ENCODE measurements at places on chromosomes 12 and 14.
A peak's percentile ranks its signal among the peaks of the same experiment; 100 is the strongest.

DNA sequence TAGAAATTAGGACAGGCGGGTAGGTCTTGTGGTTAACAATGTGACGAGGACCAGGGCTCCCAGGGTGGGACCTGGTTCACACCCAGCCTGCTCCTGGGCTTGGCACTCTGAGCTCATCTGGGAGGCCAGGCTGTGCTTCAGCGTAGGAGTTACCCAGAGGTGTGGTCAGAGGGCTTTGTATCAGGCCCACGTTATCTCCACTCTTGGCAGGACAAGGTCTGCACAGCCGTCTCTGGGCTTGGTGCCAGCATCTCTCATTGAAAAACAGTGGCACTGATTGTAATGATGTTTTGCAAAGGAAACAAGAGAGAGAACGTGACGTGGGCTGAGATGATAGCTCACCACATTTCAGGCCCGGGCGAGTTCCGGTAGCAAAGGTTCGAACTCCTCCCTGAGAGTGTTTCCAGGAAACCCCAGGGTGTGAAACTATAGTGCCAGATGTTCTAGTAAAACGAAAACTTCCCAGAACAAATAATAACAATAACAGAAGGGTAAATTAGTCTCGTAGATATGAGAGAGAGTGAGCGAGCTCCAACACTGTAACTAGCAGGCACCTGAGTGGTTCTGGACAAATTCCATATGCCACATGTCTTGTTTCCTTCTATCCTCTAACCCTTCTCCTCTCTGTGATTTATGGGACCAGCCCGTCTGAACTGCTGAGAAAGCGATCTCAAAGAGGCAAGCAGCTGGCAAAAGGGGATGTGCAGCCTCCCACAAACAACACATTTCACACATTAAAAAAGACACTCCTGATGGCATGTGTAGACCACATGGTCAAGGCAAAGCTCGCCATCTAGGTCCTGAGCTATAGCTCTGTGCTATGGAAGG, 227.3 kb downstream of the KTN1 start:
- peak; percentile 87 for DNase-seq

- DNase-seq = no peak
These were observed 277.6 kb upstream of the PLEKHG7 start for GRCh38 chr12:92425165-92425564.

DNA sequence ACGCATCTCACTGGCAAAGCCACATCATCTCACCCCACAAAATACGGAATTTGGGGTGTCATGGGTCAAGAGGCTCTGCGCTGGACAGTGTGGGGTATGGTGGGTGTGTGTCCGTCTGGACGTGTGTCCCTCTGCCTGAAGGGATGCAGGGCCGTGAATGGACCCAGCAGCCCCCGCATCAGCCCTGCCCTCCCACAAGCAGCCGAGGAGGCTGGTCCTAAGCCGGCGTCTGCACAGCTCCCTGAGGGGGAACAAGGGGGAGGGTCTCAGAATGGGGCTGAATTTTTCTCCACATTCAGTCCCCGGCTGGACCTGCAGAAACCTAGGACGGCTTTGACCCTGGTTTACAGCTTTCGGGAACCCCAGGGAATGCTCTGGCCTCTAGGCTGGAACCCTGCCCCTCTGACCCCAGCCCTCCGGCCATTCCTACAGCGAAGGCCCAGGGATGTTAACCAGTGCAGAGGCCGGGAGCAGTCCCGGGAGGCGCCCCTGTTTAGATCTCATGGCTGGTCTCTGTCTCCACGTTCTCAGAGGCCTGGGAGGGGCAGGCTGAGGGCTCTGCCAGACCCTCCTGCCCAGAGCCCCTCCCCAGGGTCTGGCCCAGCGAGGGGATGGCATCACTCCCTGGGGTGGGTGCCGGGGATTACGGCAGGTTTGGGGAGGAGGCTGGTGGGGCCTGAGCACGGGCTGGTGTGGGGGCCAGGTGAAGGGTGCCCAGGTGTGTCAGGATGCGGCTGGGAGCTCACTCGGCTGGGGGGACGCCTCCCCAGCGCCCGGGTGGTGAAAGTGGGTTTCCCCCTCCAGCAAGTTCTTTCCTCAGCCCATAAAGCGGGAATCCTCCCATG, 156.5 kb upstream of the C14orf180 start:
- no peak for DNase-seq

GRCh38 chr12:89693639-89694202, 14.9 kb downstream of the ATP2B1 start:
- no peak for DNase-seq

GRCh38 chr12:4809449-4810218, 89.4 kb downstream of the GALNT8 start:
- DNase-seq = peak; percentile 11

- DNase-seq = no peak
These were observed 57.2 kb upstream of the GNPNAT1 start for GRCh38 chr14:52848626-52849025.

GRCh38 chr12:41932470-41932991, 212.1 kb downstream of the GXYLT1 start:
- peak; percentile 10 for DNase-seq

DNA sequence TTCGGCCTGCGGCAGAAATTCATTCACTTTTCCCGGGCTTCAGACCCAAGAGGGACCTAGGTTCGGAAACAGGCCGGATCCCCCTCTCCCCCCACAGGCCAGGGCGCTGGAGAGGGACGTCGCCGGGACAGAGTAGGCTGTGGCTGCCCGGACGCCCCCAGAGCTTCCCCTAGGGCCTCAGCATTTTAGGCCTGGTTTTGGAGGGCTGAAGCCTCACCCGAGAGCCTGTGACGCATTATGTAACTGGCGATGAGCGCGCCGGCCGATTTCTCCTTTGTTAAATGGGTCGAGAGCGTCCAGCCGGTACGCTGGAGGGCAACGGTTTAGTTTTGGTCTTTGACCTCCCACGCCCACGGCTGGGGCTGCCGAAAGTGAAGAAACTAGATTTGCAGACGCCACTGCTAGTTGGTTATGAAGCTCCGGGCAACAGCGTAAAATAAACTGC, 657 bp downstream of the PEBP1 start:
- peak; percentile 23 for DNase-seq

DNA sequence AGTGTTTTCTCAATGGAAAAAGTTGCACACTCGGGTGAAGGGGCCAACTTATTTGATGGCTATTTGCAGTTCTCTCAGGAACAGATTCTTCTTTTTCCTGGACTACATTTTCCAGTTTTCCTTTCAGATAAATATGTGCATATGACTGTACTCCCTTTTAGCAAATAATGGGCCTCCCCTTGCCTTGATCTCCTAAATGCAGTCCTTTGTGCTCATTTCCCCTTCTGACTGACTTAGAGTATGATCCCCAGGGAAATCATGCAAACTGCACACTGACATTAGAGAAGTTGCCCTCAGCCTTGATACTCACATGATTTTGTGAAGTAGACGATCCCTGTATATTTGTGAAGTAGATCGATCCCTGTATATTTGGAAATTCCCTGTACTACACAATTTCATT, 492.9 kb upstream of the NOVA1 start:
- DNase-seq = no peak

GRCh38 chr12:129127211-129127610, 273.9 kb downstream of the GLT1D1 start:
- DNase-seq = no peak

DNA sequence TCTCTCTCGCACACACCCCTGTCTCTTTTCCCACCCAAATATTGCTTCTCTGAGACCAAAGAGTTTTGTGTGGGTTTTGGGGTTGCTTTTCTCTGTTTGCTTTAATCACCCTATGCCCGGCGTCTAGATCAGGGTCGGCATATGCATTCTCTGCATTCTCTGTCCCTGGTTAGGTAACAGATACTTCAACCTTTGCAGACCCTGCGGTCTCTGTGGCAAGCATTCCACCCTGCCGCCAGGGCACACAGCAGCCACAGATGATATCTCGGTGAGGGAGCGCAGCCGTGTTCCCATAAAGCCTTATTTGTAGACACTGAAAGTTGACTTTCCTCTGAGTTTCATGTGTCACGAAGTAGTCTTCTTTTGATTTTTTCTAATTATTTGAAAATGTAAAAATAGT, 110.4 kb upstream of the FZD10 start:
- no peak for DNase-seq

- peak; percentile 50 for DNase-seq
These were observed 78.0 kb downstream of the NOC4L start for GRCh38 chr12:132222096-132222807.

GRCh38 chr12:76591476-76591875, 31.9 kb upstream of the OSBPL8 start:
- no peak for DNase-seq

- DNase-seq = no peak
These were observed 451.7 kb downstream of the TMEM117 start for GRCh38 chr12:44287545-44287944.

DNA sequence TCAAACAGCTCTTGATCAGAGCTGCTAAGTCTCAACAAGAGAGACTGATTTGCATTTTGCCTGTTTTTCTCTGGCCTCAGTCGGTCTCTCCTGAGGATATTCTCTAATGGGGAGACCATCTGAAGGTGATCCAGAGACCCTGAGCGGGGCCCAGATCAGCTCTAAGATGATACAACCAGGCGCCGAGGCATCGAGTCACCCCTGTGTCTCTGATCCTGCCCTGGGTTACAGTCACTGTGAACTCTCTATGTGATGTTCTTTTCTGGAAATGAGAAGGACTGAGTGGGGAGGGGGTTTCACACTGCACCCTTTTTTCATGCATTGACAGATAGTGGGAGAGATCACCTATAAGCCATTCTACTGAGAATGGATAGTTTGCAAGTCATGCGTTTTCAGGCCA, 247.6 kb upstream of the PWP1 start:
- no peak for DNase-seq

DNA sequence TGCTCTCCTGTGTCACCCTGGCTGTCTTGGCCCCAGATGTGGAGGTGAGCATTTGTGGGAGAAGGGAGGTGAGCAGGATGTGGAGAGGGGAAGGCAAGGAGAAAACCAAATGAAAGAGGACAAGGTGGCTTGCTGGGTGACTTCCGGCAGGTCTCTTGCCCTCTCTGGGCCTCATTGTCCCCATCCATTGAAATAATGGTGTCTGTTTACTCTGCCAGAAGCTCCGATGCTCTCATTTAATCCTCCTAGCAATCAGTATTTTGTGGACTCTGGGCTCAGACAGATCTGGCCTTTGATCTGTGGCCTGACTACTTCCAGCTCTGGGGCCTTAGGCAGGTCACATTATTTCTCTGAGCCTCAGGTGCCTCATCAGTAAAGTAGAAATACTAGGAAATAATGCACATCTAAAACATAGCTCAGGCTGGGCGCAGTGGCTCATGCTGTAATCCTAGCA, 30.6 kb downstream of the MVK start:
- DNase-seq = no peak

GRCh38 chr12:108090932-108091678, 38.0 kb upstream of the WSCD2 start:
- no peak for DNase-seq

DNA sequence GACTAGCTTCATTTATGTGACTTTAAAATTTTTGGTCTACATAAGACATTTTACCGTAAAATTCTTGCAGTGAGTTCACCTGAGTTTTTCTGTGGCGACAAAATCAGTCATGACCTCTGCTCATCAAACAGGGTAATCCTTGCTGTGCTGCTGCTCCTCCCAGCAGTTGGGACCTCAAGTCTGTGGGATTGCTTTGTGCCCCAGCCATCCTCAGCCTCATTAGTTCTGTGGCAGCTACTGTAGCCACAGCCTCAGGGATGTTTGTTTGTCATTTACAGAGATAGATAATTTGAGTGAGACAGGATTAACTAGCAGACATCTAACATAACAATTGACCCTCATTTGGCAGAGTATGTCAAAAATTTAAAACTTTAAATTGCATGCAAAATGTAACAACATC, 357.0 kb downstream of the PCNX1 start:
- DNase-seq = no peak

DNA sequence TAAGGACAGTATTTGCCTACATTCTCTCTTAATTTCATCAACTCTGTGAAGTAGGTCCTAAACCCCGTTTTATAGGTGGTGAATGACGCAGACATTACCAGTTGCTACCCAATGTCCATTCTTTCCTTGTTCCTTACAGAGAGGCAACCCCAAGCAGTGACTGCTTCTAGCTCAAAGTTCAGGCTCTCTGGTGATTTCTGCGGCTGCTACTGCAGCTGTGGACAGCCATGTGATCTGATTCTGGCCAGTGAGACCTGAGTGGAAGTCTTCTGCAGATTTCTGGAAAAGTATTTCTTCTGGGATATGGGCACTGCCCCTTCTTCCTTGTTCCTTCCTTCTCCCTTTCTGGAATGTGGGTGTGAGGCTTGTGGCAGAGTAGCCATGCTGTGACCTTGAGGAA, 82.9 kb downstream of the ARF6 start:
- no peak for DNase-seq

- DNase-seq = no peak
These were observed 13.0 kb upstream of the TMED2 start for GRCh38 chr12:123571343-123571813.

DNA sequence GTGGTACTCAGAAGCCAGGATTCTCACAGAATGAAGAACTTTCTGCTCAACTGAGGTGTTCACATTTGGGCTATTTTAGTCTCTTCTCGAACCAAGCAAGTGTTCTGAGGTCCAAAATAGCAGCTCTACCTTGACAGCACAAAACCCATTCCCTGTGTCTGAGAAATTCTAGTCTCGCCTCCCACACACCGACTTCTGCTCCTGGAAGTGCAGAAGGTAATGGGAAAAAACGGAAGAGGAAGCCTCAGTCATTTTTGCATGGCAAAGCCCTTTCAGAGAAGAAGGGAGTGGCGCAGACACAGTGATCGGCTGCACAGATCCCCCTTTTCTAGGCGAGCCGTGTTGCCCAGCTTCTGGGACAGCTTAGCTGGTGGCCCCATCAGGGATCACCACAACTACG, 31.2 kb upstream of the VPS33A start:
- no peak for DNase-seq

DNA sequence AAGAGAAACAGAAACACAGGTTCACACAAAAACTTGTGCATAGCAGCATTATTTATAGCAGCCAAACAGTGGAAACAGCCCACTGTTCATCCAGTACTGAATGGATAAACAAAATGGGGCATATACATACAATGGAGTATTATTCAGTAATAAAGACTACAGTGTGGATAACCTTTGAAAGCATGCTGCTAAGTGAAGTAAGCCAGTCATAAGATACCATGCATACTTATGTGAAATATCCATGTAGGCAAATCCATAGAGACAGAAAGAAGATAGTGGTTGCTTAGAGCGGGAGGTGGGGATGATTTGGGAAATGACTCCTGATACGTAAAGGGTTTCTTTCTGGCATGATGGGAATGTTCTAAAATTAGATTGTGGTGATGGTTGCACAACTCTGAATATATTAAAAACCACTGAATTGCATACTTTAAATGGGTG, 99.4 kb downstream of the CRADD start:
- DNase-seq = no peak

GRCh38 chr12:97168804-97169203, 261.7 kb downstream of the NEDD1 start:
- no peak for DNase-seq

Measured in CD4-positive, alpha-beta T cell treated with Interleukin-10 for 1 hour (primary cell).